Activated naive CD8-positive, alpha-beta T cell treated with anti-CD3 and anti-CD28 coated beads, Interleukin-2, amount 50 U/mL, for 24 hours (primary cell): ENCODE measurements at places on chromosomes 3 and 15.

DNA sequence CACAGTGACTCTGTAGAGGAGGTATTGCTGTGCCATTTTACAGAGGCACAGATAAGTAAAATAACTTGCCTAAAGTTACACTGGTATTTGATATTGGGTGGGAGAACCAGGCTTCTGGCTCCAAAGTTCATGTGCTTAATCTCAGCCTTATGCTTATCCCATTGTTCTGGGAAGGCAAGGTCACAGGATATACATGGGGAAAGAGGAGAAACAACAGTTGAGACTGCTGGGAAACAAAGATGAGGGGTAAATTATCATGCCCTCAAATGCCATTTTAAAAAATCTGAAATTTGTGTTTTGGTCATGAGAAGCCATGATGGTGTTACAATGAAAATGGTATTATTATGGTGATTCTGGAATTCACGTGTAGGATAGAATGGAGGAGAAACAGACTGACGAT is 54.4 kb downstream of the EOMES start:
- no peak for DNase-seq

DNA sequence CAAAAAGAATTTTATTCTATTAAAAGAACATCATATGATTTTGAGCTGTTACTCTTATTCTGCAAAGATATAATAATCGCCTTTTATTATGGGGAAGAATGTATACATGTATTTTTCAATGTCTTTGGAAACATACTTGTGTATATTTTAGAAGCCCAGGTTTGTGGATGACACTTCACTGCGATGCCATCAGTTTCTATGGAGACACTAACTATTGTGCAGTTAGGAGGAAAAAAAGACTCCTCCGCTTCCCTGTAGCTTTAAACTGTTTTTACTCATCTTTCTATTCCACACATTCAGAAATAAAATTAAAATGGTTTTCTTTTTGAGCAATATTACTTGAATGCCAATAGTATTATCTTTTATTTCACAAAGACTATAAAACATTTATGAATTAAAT is 305.0 kb downstream of the NLGN1 start:
- DNase-seq = no peak

- DNase-seq = no peak
Measured at GRCh38 chr3:142863930-142864920, 24.7 kb downstream of the PCOLCE2 start.

- no peak for DNase-seq
Measured at GRCh38 chr3:35484929-35485530, 154.3 kb upstream of the ARPP21 start.

DNA sequence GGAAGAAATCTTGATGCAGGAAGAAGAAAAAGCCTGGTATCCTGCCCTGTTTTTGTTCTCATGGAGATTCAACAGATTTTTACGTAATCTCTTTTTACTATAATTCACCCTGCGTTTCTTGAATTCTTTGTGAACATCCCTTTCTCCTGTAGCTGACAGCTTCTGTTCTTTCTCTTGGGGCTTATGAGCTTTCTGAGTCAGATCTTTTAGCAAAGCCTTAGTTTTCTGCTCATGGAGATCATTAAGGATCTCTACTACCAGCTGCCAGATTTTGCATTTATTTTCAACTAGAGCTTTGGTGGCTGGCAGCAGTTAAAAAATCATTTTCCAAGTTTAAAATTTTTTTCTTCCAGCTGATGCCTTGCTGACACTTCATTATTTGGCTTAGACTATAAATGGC is 51.6 kb downstream of the MOBP start:
- DNase-seq = no peak

DNA sequence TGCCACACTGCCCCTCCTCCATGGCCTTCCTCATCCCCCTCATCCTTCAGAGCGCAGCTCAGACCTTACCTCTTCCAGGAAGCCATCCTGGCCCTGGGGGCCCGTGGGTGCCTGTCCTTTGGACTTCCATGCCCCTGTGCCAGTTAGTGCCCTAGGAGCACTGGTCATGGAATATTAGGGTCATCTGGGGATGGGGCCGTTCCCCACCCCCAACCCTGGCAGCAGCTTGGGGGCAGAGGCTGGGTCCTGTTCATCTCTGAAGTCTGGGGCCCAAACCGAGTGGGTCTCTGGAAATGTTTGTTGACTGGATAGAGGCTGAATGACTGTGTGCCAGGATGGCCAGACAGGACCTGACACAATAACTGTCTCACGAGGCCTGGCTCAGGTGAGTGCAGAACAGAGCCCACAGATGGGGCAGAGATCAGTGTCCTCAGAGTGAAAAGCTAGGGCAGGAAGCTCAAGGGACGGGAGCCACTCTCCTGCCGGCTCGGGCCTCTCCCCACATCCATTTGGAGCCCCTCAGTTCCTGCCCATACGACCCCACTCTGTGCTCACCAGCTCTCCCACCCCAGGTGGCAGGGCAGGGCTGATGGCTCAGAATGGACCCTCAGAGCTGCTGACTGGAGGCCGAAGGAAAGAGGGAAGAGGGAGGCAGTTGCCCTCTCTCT is 62.5 kb downstream of the TLE3 start:
- no peak for DNase-seq

GRCh38 chr3:634511-634910 is 437.9 kb downstream of the CHL1 start:
- no peak for DNase-seq

DNA sequence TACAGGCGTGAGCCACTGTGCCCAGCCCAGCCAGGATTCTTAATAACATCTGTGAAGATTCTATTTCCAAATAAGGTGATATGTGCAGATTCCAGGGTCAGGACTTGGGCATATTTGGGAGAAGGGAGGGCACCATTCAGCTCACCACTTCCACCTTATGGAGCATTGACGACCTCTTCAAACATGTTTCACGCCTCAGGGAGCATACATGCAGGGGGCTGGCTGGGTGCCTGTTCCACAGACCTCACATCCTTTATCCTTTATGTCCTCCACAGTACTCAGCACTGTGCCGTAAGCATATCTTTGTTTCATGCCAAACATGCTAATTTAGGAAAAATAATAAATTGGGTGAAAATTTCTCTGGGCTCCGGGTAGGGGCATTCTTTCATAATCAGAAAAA is 229.0 kb downstream of the THSD4 start:
- no peak for DNase-seq

GRCh38 chr3:171801738-171802589 is 8.3 kb downstream of the PLD1 start:
- no peak for DNase-seq

DNA sequence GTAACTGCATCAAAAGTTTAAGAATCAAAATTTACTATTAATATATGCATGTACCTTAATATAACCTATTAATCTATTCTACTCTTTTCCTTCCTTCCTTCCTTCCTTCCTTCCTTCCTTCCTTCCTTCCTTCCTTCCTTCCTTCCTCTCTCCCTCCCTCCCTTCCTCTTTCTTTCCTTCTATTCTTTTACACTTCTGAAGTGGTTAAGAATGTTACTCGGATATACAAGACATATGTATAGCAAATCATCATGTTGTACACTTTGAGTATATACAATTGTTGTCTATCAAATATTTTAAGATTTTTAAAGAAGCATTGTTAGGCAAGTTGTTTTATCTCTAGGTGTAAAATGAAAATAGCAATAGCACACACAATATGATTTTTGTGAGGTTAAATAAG is 713.1 kb upstream of the NAALADL2 start:
- no peak for DNase-seq

- DNase-seq = peak; percentile 32
Measured at GRCh38 chr3:44058022-44058867, 183.4 kb upstream of the TOPAZ1 start.

- DNase-seq = no peak
Measured at GRCh38 chr15:38275959-38276358, 23.3 kb downstream of the SPRED1 start.

DNA sequence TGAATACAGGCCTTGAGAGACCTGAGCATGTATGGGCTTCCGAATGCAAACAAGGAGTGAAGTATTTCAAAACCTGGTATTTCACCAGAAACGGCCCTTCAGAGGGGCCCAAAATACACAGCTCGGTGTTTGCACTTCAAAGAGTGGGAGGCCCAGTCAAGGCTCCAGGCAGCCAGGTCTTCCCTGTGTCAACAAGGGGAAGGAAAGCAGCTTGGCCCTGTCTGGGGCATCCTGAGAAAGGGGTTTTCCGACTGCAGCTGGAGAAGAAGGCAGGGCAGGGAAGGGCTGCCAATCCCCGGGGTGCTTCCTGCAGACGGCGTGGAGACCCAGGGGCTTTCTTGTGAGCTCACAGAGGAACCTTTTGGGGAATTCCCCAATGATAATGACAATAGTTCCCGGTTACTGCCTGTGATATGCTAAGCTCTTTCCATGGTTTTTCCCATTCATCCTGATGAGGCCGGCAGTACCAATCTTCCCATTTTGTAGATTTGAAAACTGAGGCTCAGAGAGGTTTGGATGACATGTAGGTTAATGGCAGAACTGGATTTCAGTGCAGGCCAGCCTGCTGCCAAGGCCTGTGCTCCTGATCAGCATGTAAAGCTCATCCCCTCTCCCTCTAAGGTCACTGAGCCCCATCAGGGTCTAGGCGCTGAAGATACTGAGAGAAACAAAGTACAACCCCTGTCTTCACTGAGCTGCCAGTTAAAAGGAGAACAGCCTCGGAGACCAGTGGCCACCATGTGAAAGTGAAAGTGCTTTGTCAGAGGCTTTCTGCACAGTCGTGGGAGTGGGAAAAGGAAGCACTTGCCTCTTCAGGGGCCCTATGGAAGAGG is 43.0 kb upstream of the TLE3 start:
- DNase-seq = peak; percentile 26

DNA sequence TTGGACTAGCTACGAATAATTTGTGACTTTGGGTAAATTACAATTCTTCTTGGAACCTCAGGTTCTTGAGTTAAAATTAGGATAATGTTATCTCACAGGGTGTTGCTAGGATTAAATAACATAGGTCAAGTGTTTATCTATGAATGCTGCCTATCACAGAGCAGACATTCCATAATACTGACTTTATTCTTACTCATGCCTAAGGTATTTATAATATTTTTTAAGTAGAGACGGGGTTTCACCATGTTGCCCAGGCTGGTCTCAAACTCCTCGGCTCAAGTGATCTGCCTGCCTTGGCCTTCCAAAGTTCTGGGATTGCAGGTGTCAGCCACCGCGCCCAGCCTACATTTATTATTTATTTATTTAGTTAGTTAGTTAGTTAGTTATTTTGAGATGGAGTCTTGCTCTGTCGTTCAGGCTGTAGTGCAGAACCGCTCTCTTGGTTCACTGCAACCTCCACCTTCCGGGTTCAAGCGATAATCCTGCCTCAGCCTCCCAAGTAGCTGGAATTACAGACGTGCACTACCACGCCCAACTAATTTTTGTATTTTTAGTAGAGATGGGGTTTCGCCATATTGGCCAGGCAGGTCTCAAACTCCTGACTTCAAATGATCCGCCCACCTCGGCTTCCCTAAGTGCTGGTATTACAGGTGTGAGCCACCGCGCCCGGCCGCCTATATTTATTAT is 741 bp upstream of the ZNF106 start:
- DNase-seq = no peak

- no peak for DNase-seq
Measured at GRCh38 chr3:171365489-171365888, 94.7 kb downstream of the TNIK start.
